ENCODE measurements at places on chromosomes 6 and 20.

DNA sequence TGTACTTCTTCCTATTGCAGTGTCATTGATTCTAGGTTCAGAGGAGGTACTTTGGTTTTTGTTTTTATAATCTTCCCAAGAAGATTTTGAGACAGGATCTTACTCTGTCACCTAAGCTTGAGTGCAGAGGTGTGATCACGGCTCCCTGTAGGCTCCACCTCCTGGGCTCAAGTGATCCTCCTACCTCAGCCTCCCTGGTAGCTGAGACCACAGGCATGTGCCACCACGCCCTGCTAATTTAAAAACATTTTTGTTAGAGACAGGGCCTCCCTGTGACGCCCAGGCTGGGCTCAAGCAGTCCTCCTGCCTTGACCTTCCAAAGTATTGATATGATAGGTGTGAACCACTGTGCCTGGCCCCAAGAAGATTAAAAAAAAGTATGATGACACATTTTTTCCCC lies 3.4 kb upstream of the SLC17A5 start:
- no peak for DNase-seq

DNA sequence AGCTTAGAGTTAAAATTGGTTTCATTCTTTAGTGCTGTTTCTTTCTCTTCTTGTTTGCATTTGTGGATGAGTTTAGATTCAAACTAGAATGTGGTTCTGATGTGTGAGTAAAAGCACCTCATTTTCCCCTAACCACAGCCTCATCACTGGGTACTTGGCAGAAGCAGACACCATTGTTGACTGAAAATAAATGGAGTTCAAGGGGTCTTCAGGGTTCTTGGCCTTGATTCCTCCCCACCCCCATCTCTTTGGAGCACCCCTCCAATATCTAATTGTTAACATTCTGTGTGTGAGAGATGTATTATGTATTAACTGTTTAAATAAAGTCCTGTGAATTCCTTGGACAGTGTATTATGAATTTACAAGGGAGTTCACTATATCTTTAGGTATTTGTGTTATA lies 59.6 kb downstream of the JARID2 start:
- no peak for DNase-seq

GRCh38 chr6:81744131-81744530 lies 8.3 kb downstream of the TENT5A start:
- DNase-seq, result no peak

- no peak for DNase-seq
Measured at GRCh38 chr6:15987569-15987968, 141.3 kb upstream of the MYLIP start.
